Upper lobe of left lung (tissue), 6 donors: ENCODE measurements at places on chromosomes 6 and 20. TPM values are rescaled to one million over a fixed set of nuclear protein-coding genes. Genes with fewer than 3 reads are reported as not detected.
A peak's percentile ranks its signal among the peaks of the same experiment; 100 is the strongest.

GRCh38 chr20:14235355-14235754 lies 102.1 kb downstream of the FLRT3 start:
- H3K4me3 ChIP-seq, result no peak overlapping the region
- DNase-seq, result no peak
- H3K4me1 ChIP-seq, result no peaks in the 10 kb centered on the region
- H3K27ac ChIP-seq, result no peak overlapping the region
- no peaks in the 10 kb centered on the region for H3K36me3 ChIP-seq

The SHLD1 gene
- total RNA-seq, result 5.5 TPM

The BMP6 gene
- total RNA-seq, result 3.9 TPM

The DDO gene
- total RNA-seq, result 2.6 TPM

GRCh38 chr6:4281341-4282293 lies 146.2 kb upstream of the ECI2 start:
- H3K27ac ChIP-seq, result no peak overlapping the region
- no peaks in the 10 kb centered on the region for H3K36me3 ChIP-seq
- peak overlapping the region; percentile 27 for H3K4me3 ChIP-seq
- H3K27me3 ChIP-seq, result no peaks in the 10 kb centered on the region

The HLA-DRA gene
- 2,231 TPM for total RNA-seq

GRCh38 chr6:43627008-43627825 lies 1.8 kb downstream of the GTPBP2 start:
- no peaks in the 10 kb centered on the region for H3K27me3 ChIP-seq
- H3K4me1 ChIP-seq, result peaks cover 28% of the 10 kb centered on the region
- peak overlapping the region; percentile 96 for H3K27ac ChIP-seq
- peaks cover 20% of the 10 kb centered on the region for H3K36me3 ChIP-seq

GRCh38 chr6:139690007-139690406 lies 315.6 kb upstream of the CITED2 start:
- H3K27me3 ChIP-seq, result no peaks in the 10 kb centered on the region
- H3K4me3 ChIP-seq, result no peak overlapping the region
- no peaks in the 10 kb centered on the region for H3K4me1 ChIP-seq
- no peak overlapping the region for H3K27ac ChIP-seq
- H3K36me3 ChIP-seq, result no peaks in the 10 kb centered on the region
- DNase-seq, result no peak

GRCh38 chr6:111782887-111783466 lies 90.3 kb downstream of the FYN start:
- H3K36me3 ChIP-seq, result no peaks in the 10 kb centered on the region
- no peak for DNase-seq
- no peak overlapping the region for H3K27ac ChIP-seq
- H3K27me3 ChIP-seq, result no peaks in the 10 kb centered on the region
- peaks cover 8% of the 10 kb centered on the region for H3K4me1 ChIP-seq

- H3K27ac ChIP-seq, result peak overlapping the region; percentile 53
- DNase-seq, result peak; percentile 52
- H3K4me3 ChIP-seq, result no peak overlapping the region
- H3K4me1 ChIP-seq, result peaks cover 16% of the 10 kb centered on the region
- no peaks in the 10 kb centered on the region for H3K36me3 ChIP-seq
Observed at GRCh38 chr20:41334443-41335421, 5.9 kb upstream of the LPIN3 start.

DNA sequence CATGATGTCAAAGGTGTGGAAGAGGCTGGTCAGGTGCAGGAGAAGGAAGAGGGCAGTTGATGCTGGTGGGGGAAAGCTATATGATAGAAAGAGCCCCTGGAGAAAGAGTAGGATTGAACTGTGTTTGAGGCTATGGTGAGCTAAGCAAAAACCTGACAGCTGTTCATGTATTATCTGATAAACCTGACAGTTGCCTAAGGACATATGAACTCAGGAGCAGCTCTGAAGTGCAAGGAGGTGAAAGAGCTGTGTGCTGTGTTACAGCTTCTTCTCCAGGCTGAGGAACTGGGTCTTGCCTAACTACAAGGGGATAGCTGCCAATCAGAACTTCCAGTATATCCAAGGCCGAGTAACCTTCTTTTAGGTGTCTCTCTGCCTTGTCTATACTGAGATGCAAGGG lies 81.8 kb downstream of the LCA5 start:
- no peaks in the 10 kb centered on the region for H3K27me3 ChIP-seq
- no peaks in the 10 kb centered on the region for H3K36me3 ChIP-seq
- no peak overlapping the region for H3K27ac ChIP-seq
- no peak for DNase-seq

- peak overlapping the region; percentile 72 for H3K27ac ChIP-seq
- H3K27me3 ChIP-seq, result no peaks in the 10 kb centered on the region
- H3K4me1 ChIP-seq, result peaks cover 22% of the 10 kb centered on the region
- no peaks in the 10 kb centered on the region for H3K36me3 ChIP-seq
- no peak for DNase-seq
Observed at GRCh38 chr6:131954059-131954774, 3.0 kb upstream of the CCN2 start.
